ENCODE measurements at places on chromosomes 12 and 14. TPM values are rescaled to one million over a fixed set of nuclear protein-coding genes. Genes with fewer than 3 reads are reported as not detected.

The PTPRR gene
- 1.5 TPM for total RNA-seq

The NOS1 gene
- total RNA-seq, result 0.80 TPM

DNA sequence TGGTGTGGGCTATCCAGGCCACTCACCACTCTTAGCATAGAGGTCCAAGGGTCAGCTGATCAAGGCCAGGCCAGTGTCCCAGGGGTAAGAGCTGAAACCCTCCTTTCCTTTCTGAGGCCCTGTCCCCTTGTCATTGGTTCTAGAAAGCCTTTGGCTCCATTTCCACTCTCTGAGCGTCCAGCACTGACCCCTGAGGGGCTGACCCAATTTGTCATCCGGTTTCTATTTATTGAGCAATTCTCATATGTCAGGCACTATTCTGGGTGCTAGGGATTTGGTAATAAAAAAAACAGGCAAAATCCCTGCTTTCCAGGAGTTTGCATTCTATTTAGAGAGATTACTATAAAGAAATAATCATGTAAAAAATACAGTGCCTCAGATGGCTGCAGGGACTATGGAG is 3.4 kb downstream of the KRT77 start:
- no peaks in the 10 kb centered on the region for H3K4me1 ChIP-seq
- H3K27me3 ChIP-seq, result peaks cover 2% of the 10 kb centered on the region
- H3K36me3 ChIP-seq, result no peaks in the 10 kb centered on the region
- no peak overlapping the region for H3K27ac ChIP-seq
- no peak for DNase-seq
- H3K4me3 ChIP-seq, result no peak overlapping the region

The SLC39A5 gene
- total RNA-seq, result 1.1 TPM

DNA sequence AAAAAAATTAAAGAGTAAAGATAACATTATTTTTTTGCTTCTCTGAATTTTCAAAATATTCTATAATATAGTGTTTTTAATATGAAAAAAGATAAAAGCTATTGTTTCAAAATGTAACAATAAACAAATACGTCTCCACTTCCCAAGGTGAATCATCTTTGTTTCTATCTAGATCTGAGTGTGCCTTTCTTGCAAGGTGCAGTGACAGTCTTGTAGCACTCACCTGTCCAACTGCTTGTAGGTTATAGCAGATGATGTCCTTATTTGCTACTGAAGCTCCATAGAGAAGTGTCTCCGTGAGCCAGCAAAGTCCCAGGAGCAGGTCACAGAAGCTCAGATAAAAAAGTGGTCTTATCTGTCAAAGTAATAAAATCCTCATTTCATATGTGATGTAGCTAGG is 21.4 kb downstream of the TMEM116 start:
- no peak overlapping the region for H3K4me3 ChIP-seq
- peaks cover 5% of the 10 kb centered on the region for H3K4me1 ChIP-seq
- no peak for DNase-seq
- no peaks in the 10 kb centered on the region for H3K36me3 ChIP-seq
- H3K27me3 ChIP-seq, result no peaks in the 10 kb centered on the region

The TAS2R20 gene
- 21.2 TPM for total RNA-seq

DNA sequence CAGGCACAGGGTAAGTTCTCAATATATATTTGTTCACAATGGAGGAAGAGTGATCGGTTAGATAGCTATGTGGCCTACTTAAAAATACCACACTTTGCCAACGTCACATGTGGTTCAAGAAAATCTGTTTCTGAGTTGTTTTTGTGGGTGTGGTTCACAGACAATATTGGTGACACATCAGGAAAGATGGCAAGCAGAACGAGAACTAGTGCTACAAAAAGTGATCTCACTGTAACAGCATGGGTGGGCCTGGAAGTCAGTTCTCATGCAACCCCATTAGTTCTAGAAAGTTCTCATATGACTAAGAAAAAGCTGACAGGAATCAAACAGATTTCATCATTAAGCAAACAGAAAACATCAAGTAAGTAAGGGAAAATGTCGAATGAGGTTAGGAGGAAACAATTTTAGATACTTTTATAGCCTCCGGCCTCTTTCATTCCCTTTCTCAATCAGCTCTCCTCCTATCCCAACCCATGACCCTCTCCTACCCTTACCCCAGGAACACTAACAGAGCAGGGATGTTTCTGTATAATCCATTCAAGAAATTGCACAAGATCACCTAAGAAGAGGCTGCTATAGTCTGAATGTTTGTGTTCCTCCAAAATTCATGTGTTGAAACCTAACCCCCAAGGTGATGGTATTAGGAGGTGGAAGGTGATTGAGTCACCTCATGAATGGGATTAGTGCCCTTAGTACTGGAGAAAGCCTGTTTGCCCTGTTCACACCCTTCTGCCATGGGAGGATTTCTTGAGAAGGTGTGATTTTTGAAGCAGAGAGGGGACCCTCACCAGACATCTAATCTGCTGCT is 15.5 kb upstream of the NTN4 start:
- peaks cover 3% of the 10 kb centered on the region for H3K4me1 ChIP-seq
- no peaks in the 10 kb centered on the region for H3K27me3 ChIP-seq
- H3K4me3 ChIP-seq, result no peak overlapping the region
- H3K27ac ChIP-seq, result peak overlapping the region; percentile 40

DNA sequence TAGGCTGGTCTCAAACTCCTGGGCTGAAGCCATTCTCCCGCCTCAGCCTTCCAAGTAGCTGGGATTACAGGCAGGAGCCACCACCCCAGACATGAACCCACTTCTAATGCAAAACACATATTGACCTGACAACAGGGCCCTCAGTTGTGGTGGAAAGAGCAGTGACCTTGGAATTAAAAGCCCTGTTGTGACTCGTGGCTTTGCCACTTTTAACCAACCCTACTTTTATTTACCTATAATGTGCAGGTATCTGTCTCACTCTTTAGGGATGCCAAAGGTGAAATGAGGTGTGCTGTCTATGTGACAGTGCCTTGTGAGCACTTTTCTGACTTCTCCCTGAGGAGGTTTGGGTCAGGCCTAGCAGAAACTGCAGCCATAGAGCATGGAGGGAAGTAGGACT is 132.8 kb upstream of the DNM1L start:
- H3K27me3 ChIP-seq, result no peaks in the 10 kb centered on the region
- H3K27ac ChIP-seq, result peak overlapping the region; percentile 35

DNA sequence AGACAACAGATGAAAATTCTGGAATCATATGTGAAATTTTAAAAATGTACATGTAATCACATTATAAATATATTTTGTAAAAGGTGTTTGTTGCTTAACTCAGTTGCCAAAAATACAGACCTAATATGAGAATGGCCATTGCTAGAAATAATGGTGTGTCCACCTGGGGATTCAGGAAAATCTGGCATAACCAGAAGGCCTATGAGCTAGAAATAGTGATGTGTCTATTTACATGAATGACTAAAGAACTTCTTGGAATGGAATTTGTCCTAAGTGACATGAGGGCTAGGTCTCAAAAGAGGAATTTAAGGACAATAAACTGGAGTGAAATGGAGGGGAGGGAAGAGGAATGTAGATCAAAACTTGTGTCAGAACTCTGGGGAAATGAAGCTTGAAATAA is 126.4 kb downstream of the PTPRR start:
- no peak overlapping the region for H3K27ac ChIP-seq
- no peaks in the 10 kb centered on the region for H3K36me3 ChIP-seq
- H3K27me3 ChIP-seq, result no peaks in the 10 kb centered on the region
- no peak for DNase-seq
- no peaks in the 10 kb centered on the region for H3K4me1 ChIP-seq

GRCh38 chr14:35193161-35193560 is 70.8 kb downstream of the PRORP start:
- H3K27ac ChIP-seq, result no peak overlapping the region
- no peak overlapping the region for H3K4me3 ChIP-seq
- H3K36me3 ChIP-seq, result peaks cover 2% of the 10 kb centered on the region
- no peaks in the 10 kb centered on the region for H3K4me1 ChIP-seq

The NYNRIN gene
- 16.1 TPM for total RNA-seq

DNA sequence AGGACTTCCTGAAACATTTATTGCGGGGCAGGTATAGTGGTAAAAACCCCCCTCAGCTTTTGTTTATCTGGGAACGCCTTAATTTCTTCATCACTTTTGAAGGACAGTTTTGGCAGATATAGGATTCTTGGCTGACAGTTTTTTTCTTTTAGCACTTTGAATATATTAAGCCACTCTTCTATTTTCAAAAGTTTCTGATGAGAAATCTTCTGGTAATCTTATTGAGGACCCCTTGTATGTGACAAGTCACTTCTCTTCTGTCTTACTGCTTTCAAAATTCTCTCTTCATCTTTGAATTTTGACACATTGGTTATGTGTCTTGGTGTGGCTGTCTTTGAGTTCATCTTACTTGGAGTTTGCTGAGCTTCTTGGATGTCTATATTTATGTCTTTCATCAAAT is 59.1 kb downstream of the ATP23 start:
- H3K27ac ChIP-seq, result no peak overlapping the region
- no peaks in the 10 kb centered on the region for H3K36me3 ChIP-seq
- DNase-seq, result no peak
- no peaks in the 10 kb centered on the region for H3K27me3 ChIP-seq
- no peak overlapping the region for H3K4me3 ChIP-seq

DNA sequence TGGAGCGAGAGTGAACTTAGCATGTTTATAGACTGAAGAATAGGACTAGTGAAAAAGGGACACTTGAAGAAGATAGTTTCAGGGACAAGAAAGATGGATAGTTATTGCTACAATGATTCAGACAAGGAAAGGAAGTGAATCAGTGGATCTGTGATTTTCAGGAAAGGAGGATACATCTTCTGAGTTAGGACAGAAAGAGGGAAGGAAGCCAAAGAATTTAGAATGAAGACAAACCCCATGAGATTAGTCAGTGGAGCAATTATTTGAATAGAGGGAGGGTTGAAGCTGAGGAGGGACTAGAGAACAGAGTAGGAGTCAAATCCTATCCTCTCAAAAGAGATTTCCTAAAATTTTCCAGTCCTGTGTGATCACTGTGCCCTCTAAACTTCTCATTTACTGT is 282.7 kb downstream of the AKAP6 start:
- H3K27ac ChIP-seq, result no peak overlapping the region
- H3K4me3 ChIP-seq, result no peak overlapping the region
- H3K36me3 ChIP-seq, result peaks cover 4% of the 10 kb centered on the region

GRCh38 chr14:51566831-51567582 is 84.7 kb upstream of the FRMD6 start:
- H3K27me3 ChIP-seq, result no peaks in the 10 kb centered on the region
- DNase-seq, result no peak
- no peak overlapping the region for H3K4me3 ChIP-seq
- H3K36me3 ChIP-seq, result no peaks in the 10 kb centered on the region

The SAMD4A gene
- 26.6 TPM for total RNA-seq

DNA sequence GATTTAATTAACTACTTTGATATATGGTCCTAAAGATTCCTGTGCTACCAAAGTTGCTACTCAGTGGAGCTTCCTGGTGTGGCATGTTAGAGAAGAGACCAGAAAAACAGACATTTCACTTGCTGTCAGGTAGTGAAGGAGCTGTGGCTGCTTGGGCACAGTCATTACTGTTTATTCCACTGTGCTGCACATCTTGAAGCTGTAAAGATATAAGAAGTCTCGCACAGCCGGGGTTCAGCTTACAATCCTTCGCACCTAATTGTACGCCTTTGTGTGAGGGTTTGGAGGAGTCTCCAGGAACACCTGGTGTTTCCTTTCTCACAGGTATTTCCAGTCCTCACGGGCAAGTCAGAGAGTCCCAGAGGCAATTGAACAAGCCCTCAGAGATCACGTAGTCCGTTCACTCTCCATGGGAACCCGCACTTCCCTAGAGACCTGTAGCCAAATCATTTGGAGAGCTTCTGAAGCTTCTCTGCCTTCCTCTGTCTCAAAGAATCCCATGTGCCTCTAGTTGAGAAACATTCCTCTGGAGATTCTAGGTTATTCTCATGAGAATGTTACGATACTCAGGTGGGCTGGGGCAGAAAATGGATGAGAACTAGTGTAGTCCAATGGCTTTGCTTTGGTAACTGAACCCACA is 4.1 kb downstream of the EVL start:
- no peak overlapping the region for H3K4me3 ChIP-seq
- H3K36me3 ChIP-seq, result no peaks in the 10 kb centered on the region
- no peak for DNase-seq
- H3K27me3 ChIP-seq, result no peaks in the 10 kb centered on the region

GRCh38 chr12:99027461-99027860 is 382.4 kb downstream of the APAF1 start:
- no peaks in the 10 kb centered on the region for H3K36me3 ChIP-seq
- H3K4me1 ChIP-seq, result no peaks in the 10 kb centered on the region
- H3K4me3 ChIP-seq, result no peak overlapping the region
- no peaks in the 10 kb centered on the region for H3K27me3 ChIP-seq

DNA sequence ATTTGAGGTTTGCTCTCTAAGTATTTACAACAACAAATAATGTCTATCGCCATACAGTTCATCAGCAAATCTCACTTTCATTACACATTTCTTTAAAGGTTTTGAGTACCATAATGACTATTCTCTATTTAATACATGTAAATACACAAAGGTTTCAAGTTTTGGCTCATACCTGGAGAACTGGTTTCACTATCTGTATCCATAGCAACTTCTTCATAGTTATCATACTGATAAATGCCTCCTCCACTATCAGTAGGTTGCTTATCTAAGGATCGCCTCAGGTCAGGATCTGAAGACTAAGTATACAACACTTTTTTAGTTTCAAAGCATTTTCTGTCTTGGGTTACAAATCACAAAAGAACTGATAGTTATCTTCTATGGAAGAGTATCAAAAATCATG is 21.4 kb downstream of the ZFC3H1 start:
- no peak overlapping the region for H3K27ac ChIP-seq
- peaks cover 52% of the 10 kb centered on the region for H3K36me3 ChIP-seq
- no peak for DNase-seq
- no peak overlapping the region for H3K4me3 ChIP-seq
- no peaks in the 10 kb centered on the region for H3K4me1 ChIP-seq

- no peak overlapping the region for H3K4me3 ChIP-seq
- H3K27ac ChIP-seq, result no peak overlapping the region
- no peaks in the 10 kb centered on the region for H3K27me3 ChIP-seq
- H3K4me1 ChIP-seq, result no peaks in the 10 kb centered on the region
- no peak for DNase-seq
Observed at GRCh38 chr12:100445081-100445481, 28.6 kb upstream of the NR1H4 start.

DNA sequence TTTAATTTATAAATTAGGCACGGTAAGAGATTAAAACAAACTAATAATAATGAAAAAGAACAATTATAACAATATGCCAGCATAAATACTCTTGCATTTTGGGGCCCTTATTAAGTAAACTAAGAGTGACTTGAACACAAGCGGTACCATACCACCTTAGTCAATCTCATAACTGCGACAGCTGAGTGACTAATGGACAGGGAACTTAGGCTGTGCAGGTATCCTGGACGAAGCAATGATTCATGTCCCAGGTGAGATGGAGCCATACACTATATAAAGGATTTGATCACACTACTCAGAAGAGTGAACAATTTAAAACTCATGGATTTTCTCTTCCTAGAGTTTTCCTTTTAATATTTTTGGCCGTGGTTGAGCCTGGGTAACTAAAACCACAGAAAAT is 4.3 kb downstream of the KLRC4 start:
- no peaks in the 10 kb centered on the region for H3K36me3 ChIP-seq
- no peaks in the 10 kb centered on the region for H3K4me1 ChIP-seq
- no peak overlapping the region for H3K4me3 ChIP-seq
- no peak for DNase-seq
- no peak overlapping the region for H3K27ac ChIP-seq

The WNT5B gene
- total RNA-seq, result 7.8 TPM

- H3K4me1 ChIP-seq, result no peaks in the 10 kb centered on the region
- H3K4me3 ChIP-seq, result no peak overlapping the region
Observed at GRCh38 chr12:51759695-51760094, 88.8 kb downstream of the FIGNL2 start.

GRCh38 chr12:66409195-66409871 is 107.0 kb downstream of the HELB start:
- H3K27ac ChIP-seq, result no peak overlapping the region
- no peak overlapping the region for H3K4me3 ChIP-seq
